ENCODE measurements at places on chromosomes 6 and 20.

- DNase-seq = no peak
These were observed 113.3 kb upstream of the ASF1A start for GRCh38 chr6:118780668-118781067.

DNA sequence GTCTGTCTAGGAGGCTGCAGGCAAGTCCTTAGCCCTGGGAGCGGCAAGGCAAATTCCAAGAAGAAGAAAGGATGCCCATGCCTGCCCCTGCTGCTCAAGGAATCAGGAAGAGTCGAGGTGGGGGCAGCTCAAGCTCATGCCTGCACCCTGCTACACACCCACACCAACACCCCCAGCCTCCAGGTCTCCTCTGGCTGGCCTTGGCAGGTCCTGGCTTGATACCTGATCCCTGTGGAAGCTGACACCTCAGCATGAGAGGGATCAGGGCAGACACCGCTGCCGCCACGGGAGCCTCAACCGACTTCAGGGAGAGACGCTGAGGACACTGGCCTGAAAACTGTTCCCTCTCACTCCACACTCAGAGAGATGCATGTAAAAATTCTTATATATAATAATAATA is 35.5 kb upstream of the MAFB start:
- DNase-seq = no peak

DNA sequence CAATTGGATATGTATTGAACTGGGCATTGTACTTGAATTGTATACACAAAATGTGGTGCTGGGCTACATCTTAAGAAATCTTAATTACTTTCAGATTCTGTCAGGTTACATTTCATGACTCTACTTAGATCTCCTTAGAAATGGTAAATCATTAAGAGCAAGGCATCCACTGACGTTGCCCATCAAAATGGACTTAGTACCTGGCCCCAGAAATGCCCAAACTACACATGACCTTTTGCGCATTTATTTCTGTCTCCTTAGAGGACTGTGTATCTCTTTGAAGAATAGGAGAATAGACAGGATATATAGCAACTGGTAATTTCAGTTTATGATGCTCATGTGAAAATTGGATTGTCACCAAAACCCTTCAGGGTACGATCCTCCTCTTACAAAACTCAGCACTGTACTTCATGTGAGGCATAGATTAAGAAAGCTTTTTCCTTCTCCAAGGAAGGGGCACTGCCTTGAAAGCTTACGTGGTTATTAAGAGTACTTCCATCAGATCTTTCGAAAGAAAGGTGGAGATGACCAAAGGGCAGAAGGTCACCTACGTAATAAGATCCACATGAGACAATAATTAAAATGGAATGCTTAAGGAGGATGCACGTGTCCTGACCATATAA is 61.4 kb upstream of the BMP2 start:
- no peak for DNase-seq

DNA sequence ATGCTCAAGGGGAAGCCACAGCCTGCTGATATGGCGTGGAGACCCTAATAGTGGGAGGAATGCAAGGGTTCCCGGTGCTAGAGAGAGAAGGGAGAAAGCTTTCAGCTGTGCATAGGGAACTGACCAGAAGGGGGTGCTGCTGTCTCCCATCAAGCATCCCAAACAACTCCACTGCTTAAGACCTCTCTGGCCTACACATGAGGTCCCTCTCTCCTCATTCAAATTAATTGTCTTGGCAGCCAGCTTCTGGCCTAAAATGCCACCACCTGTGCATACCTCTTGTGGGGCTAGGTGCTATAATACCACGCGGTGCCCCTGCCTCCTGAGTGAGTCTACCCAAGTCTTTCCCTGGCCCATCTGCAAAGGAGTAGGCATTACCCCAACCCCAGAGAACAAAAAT is 14.5 kb downstream of the ADISSP start:
- DNase-seq = peak; percentile 60
